ENCODE measurements at places on chromosomes 13 and 19.

DNA sequence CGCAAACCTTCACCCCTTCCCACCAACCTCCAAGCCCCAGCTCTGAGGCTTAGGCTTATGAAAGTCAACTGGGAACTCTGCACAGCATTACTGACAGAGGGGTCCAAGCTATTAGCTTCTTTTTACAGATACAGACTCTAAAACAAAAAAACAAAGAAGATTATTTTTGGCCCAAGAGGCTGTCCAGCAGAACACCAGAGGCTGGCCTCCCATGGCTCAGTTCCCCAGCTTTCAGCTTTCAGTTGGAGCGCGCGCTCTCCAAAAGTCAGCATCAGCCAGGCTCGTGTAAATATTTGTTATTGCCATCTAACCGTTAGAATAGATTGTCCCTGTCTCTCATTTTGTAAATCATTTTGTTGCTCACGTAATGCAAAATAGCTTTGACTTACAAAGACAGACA is 58.4 kb downstream of the ZIC5 start:
- no peak for DNase-seq

GRCh38 chr19:6376512-6377190 is 918 bp upstream of the PSPN start:
- DNase-seq, result no peak

GRCh38 chr13:101520672-101521071 is 68.2 kb downstream of the ITGBL1 start:
- peak; percentile 86 for DNase-seq

GRCh38 chr13:44837250-44837649 is 152.0 kb downstream of the NUFIP1 start:
- peak; percentile 32 for DNase-seq

- DNase-seq, result peak; percentile 24
Observed at GRCh38 chr19:15702534-15702930, 25.3 kb upstream of the OR10H2 start.

- DNase-seq, result no peak
Observed at GRCh38 chr13:44416301-44416700, 42.7 kb downstream of the SERP2 start.

- no peak for DNase-seq
Observed at GRCh38 chr19:43362179-43362578, 8.7 kb downstream of the CD177 start.

GRCh38 chr13:100828226-100828625 is 153.6 kb upstream of the TMTC4 start:
- DNase-seq, result no peak

- no peak for DNase-seq
Observed at GRCh38 chr19:10587022-10587838, at the start of gene AP1M2. AP1M2 (minus strand) TSS chr19:10587312; CDS start chr19:10587231, 81 bp downstream.

DNA sequence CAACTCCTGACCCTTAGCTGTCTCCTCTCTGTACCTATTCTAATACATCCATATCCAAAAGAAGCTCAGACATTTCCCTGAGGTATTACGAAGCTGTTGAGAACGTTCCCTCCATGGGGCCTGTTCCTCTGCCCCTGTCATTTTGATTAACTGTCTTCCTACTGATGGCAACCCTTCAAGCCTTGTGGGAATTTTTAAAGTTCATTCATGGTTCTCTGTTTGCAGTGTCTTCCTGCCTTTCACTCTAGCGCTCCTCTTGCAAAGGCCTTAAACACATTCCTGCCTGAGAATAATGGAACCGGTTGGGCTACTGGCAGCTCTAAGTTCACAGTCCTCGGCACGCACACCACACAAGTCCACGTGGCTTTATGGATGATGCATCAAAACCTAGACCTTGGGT is 66.1 kb downstream of the LHFPL6 start:
- peak; percentile 55 for DNase-seq

DNA sequence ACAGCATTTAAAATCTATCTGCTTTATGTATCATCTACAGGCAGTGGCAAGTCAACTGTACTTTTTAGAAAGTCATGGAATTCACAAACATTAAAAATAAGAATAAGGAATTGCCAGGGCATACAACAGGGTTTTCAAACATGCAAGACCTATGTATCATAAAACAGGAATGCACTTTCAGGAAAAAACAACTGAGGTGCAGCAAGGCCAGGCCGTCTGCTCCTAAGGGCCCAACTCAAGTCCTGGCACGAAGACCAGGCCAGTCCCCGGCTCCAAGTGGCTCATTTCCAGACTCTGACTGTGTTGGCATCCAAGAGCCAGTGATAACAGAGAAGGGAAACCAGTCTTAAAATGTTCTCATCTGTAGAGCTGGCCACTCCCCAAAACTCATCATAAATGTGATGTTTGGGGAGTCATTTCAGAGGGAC is 7.1 kb downstream of the RFX2 start:
- peak; percentile 88 for DNase-seq

GRCh38 chr13:37011788-37012187 is 11.2 kb downstream of the EXOSC8 start:
- no peak for DNase-seq

DNA sequence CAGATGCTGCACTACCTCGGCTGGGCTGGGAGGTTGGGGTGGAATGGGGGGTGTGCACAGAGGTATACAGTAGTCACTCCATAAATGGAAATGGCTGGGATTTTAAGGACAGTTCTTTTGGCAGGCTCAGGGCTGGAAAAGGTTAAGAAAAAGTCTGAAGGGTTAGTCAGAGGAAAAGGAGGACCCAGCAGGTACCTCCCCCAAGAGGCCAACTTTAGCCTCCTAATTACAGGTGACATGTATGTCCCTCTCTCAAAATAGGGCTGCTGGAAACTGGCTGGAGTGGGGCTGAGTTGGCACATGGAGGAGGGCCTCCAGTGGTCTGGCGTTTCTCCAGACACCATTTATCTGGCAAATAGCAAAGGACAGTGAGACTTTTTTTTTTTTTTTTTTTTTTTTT is 994 bp downstream of the CCDC194 start:
- no peak for DNase-seq

DNA sequence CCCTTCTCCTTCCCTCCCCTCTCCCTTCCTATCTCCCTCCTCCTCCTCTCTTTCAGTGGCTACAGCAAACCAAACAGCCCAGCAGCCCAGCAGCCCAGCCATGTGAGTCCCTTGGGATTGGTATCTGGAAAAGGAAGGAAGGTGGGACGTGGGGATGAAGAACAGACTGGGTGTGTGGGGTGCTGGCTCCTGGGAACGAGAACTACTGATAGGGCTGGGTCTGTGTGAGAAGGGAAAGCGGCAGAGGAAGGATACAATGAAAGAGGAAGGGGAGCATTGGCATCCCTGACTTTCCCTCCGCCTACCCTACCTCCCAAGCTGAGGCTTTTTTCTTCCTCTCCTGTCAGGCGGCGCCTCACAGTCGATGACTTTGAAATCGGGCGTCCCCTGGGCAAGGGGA is 863 bp downstream of the AURKC start:
- DNase-seq, result no peak

DNA sequence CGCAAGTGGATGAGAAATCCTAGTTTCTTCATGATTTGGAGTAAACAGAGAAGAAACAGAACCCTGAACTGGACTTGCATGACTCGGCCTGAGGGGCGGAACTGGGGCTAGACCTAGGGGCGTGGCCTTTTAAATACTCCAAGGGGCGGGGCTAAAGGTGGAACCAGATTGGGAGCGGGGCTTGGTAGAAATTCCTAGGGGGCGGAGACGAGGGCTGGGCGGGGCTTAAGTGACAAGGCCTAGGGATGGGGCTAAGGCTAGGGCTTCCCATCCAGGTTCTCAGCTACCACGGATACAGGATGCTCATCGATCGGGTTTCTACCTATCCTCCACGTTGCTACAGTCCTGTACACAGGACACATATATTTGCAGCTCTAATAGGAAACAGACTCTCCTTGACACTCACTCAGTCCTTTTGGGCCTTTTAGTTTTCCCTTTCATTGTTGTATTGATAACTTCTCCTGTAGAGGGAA is 372 bp upstream of the ZNF699 start:
- DNase-seq, result peak; percentile 91

GRCh38 chr13:80276371-80277289 is 64.3 kb downstream of the SPRY2 start:
- DNase-seq, result peak; percentile 22

DNA sequence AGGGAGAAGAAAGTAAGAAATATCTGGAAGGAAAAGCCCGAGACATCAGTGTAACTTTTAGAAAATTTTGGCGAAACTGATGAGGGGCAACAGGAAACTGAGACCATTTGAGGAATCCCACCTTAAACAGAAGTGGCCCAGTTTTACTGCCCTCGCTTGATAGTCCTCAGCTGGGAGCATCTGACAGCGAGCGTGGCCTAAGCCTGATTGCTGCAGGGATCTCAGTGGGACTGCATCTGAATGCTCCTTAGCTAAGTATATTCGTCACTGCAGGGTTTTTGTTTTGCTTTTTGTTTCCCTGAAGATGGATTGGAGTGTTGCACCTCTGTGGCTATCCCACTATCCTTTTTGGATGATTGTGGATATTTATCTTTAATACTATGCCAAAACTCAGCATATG is 262.7 kb upstream of the KLHL1 start:
- no peak for DNase-seq

DNA sequence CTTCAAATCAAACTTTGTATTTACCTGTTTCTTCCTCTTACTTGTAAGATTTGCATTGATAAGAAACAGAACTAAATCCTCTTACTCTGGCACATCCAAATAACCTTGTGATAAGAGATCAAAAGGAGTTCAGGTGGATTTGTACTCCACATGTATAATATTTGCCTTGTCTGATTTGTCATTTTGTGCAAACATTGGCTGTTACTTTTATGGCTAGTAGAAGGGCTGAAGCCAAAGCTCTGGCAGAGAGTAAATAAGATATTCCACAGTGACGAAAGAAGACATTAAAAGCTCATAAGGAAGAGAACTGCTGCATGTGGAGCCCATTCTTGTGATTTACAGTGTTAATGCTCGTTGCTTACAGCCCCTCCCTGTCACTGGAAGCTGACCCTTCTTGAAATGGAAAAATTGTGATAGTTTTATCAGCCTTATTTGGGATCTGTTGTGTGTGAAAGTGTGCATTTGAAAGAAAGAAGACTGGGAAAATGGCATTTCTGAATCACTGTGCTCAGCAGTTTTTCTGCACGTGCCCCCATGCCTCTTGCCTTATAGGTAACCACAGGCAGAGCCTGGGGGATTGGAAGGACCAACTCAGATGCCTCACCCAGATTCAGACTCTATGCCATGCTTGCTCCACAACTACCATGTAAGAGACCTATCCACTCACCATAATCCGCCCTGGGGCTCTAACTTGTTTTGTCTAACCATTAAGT is 68.2 kb downstream of the OXGR1 start:
- DNase-seq, result no peak

DNA sequence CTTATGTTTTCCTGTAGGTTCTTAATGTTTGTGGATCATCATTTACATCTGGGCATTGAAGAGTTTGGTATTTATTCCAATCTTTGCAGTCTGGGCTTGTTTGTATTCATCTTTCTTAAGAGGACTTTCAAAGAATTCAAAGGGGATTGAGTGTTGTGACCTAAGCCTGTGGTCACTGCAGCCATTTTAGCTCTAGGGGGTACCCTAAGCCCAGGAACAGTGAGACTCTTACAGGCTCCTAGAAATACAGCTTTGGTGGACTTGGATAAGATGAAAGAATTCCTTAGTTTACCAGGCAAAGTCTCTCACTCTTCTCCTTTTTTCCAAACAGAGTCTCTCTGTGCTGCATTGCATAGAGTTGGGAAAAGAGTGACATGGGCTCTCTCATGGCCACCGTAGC is 2539.0 kb upstream of the PCDH20 start:
- no peak for DNase-seq

DNA sequence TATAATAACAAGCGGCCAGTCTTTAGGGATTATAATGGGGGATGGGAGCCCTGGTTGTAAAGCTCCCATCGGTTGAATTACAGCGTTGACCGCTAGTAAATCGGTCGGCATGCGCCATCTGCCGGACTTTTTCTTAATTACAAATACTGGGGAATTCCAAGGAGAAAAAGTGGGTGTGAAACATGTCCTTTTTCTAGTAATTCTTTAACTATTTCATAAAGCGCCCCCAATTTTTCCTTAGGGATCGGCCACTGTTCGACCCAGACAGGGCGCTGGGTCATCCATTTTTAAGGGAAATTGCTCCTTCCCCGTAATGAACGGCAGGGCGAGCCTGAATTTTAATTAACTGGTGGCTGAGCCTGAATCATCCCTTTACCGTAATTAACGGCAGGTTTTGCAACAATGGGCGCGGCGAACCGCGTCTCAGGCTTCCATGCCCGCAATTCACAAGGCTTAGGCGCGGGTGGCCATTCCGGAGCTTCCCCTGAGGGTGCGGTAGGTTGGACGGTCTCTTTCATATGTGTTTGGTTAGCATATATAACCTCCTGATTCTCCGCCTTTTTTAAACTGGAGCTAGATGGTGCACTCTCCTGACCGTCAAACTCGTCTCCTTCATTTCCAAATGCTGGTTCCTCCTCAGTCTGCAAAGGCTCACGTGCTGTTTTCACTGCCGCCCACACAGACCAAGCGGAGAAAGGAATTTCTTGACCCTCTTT is 30.2 kb upstream of the EVI5L start:
- peak; percentile 55 for DNase-seq

- DNase-seq, result no peak
Observed at GRCh38 chr13:44207476-44207875, 166.1 kb upstream of the SERP2 start.

DNA sequence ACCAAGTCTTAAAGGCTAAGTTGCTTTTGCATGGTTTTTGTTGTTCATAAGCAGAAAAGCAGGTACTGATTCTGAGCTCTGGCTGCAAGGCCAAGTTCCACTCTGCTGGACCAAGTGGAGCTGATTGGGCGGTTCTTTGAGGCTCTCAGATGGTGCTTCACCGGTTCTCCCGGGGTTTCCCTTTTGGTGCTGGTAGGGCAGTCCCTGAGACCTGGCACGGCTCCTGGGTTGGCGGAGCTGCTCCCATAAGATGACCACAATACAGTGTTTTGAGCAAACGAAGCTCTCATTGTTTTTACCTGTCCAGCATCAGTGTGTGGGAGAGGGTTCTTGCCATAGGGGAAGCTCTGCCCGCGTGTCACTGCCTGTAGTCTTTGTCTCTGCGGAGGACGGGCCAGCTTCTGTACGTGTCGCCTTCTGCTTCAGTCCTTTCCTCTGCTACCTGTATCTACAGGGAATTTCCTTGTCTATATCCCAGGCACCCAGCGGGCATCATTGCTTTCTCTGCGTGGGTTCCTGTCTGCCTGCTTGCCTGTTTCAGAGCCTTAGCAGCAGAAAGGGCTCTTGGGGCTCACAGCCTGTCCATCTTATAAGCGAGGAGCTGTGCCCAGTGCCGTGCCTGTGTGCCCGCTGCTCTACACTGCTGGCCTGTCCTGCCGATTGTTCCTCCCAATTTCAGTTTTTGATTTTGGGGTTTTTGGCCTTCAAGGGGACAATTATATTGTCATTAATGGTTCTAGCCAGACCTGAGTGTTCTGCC is 2.3 kb downstream of the U2AF2 start:
- DNase-seq, result no peak

GRCh38 chr19:54448040-54448773 is 792 bp upstream of the LENG8 start:
- peak; percentile 57 for DNase-seq

Measured in fibroblast of skin of right quadriceps (primary cell).